ENCODE measurements at places on chromosomes 3 and 15.

- no peak for DNase-seq
Observed at GRCh38 chr3:187989575-187990153, 164.3 kb upstream of the LPP start.

- no peak for DNase-seq
Observed at GRCh38 chr3:61985020-61985419, 388.3 kb downstream of the FEZF2 start.

DNA sequence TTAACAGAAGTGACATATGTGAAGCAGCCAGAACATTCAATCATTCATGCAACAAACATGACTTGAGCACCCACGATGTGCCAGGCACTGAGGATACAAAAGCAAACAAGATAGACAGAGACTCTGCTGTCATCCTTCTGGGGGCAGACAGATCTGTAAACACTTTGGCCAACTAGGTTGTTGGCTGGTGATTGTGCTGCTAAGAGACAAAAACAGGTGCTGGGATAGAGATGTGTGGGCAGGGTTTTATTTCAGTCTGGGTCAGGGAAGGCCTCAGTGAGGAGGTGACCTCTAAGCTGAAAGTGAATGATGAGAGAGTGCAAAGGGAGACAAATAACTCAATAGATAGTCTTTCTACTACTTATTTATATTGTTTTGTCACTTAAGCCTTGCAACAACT is 147.0 kb upstream of the VEPH1 start:
- DNase-seq, result no peak

- no peak for DNase-seq
Observed at GRCh38 chr3:197356275-197356674, 57.9 kb upstream of the DLG1 start.

DNA sequence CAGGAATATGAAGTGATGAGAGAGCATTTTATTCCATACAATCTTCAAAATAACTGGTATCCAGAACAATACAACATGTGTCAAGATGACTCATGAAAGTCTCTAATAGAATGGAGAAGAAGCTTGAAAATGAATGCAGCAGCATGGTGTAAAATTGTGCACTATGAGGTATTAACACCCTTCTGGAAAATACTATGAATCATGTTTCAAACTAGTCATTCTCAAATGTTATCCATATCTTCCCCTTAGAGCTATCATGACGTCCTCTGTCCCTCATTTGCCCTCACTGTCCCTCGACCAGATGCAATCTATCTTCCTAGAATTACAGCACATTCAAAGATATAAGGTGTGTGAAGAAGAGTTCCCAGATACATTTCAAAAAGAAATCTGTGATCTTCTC is 198.2 kb downstream of the NECTIN3 start:
- no peak for DNase-seq

DNA sequence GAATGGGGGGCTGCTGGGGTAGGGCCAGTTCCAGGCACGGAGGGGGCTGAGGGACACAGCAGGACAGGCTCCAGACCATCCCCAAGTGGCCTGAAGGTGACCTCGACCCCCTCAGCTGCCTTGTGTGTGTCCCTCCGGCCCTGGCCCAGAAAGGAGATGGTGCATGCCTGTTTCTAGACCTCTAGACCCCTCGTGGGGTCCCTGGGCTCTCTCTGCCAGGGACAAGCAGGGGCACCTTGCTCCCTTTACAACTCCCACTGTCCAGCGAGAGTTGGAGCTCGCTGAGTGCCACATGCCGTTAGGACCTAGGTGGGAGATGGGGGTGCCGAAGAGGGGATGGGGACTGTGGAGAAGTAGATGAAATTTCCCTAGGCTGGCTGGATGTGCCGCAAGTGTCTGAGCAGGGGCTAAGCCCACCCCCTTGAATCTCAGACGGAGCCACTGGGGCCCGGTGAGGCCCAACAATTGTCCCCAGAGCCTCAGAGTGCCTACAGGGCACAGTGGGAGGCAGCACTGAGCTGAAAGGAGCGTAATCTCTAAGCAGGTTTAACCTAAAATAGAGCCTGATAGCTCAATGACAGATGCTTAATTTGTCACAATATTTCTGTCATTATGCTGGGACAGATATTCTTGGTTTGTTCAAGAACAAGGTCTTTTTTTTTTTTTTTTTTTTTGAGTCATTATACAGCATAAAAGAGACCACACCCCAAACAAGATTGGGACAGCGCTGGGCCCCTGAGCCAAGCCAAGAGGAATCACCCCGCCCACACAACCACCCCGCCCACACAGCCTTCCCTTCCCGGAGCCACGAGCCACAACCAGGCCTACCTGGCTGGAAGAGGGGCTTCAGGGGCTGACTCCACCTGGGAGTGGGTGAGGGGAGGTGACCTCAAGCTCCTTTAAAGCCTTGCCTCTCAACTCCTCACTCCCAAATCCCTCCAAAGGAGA is 23.6 kb upstream of the KLF13 start:
- DNase-seq, result peak; percentile 13

DNA sequence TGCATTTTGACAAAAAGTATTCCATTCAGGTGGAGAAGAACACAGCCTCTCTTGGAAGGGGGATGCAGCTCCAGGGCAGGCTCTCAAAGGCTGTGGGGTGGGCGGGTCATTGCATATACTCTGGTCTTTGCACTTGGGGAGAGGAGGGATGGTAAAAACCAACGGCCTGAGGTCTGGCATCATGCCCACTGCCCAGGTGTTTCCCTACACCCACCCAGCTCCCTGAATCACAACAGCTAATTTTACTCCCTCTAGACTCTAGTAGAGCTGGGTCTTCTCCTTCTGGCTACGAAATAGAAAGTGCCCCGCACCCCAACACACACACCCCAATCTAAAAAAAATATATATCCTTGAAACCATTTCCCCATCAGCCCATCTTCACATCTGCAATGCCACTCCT is 1.0 kb downstream of the MYLK start:
- DNase-seq, result no peak

DNA sequence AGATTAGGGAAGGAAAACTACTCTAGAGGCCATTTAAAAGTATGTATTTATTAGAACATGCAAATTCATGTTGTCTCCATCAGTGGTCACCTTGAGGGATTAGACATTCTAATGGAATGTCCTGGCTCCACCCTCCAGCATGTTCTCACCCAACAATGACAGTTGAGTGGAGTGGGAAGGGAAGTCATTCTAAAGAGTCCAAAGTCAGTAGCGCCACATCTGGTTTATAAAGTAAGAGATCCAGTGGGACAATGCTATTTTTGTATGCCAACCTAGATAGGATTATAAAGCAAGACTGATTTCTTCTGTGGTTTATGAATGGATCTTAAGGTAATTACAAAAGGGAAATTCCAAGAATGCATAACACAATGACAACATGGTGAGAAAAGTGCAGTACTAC is 33.3 kb downstream of the SLC24A1 start:
- no peak for DNase-seq

GRCh38 chr15:62552444-62552843 is 387.4 kb upstream of the C2CD4B start:
- no peak for DNase-seq

GRCh38 chr3:25365636-25366035 is 62.4 kb upstream of the RARB start:
- DNase-seq, result no peak

All from CD4-positive, alpha-beta T cell treated with Interleukin-15 for 4 hours (primary cell).